ENCODE measurements at places on chromosomes 12 and 14.

DNA sequence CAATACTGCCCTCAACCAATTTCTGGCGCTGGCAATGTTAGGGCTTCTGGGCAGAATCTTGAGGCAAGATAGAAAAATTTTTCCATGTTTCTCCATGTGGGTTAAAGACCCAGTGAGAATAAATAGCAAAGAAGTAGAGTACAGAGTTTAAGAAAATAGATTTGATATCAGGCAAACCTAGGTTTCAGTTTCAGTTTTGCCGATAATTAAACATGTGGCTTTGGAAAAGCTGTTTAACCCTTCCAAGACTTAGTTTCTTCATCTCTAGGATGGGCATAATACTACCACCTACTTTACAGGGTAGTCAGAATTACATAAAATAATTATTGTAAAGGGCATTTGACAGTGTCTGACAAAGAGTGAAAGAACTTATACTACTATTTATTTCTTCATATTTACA is 360.4 kb downstream of the PCNX1 start:
- DNase-seq = no peak

DNA sequence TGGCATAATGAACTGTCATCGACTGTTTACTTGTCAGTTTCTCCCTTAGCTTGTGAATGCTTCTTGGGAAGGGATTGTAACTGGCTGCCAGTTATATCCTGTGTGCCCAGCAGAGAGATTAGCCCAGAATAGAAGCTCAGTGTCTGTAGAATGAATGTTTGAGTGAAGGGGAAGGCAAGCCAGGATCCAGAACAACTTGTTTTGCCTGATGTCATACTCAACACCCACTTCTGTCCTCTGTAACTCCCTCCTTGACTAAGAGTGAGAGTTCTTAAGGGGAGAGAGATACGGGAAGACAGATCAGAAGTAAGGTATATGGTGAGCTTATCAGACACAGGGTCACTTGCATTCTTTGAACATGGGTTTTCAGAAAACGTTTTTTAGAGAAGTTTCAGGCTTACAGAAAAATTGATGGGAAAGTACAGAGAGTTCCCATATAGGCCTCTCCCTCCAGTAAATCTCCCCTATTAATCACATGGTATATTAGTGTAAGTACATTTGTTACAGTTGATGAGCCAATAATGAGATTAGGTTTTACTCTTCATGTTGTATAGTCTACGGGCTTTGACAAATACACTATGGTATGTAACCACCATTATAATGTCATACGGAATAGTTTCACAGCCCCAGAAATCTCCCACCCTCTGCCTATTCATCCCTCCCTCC is 5.6 kb upstream of the SPPL3 start:
- DNase-seq = no peak

- no peak for DNase-seq
These were observed 4.5 kb downstream of the SUOX start for GRCh38 chr12:56001487-56002100.

DNA sequence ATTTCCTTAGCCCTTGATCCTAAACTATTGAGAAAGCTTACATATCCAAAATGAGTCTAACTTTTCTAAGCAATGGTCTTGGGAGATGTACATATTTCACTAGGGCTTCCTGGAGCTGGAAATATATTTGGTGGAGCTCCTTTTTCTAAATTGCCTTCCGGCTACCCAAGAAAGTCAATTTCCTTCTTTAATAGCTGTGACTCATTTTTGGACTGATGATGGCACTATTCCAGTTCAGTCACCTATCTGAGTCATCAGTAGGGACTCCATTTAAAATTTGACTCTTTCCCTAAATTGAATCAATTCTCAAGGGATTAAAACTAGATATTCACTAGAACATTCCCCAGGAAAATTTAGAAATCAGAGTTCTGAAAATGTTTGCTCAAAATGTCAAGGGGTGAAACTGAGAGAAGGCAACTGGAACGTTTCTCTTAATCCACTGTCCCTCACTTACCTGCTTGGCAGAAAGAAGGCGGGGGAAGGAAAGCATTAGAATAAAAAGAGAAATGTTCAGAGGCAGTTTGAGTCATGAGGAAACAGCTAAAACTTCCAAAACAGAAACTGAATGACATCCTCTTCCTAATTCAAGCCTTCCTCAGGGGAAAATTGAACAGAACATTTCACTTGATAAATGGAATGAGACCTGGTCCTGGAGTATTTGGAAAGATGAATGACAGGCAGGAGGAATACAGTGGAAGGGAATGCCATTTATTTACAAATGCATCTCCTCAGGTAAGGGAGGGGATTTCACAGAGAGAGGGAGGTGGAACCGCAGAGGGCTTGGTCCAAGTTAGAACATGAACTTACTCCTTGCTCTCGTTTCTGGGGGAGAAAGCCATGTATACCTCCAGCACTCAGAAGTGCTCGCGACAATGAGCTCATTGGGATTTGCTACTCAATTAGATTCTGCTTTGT is 91.2 kb downstream of the RGS6 start:
- DNase-seq = no peak

DNA sequence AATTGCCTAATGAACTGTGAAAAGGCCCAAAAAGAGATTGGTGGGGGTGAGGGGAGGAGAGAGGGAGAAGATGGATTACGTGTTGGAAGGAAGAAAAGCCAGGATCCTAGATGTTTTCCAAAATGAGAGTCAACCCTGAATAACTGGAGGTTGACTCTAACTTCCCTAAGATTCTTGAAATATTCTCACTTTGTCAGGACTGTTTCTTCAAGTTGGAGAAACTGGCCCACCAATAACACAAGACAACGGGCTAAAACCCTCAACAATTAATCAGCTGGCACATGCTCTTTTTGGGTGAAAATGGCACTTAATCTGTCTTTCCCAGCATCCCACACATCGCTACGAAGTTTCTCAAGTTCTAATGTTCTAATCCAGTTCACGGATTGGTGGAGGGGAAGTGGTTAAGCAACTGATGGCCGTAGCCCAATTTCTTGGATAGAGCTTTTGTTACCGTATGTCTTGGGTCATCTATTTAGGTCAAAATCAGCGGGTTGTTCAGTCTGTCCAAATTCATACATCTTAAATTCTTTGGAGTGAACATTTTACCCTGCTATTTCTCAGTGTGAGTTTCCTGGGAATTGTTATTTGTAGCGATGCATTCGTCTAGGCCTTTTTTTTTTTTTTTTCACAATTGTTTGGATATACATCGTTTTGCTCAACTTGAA is 49.0 kb downstream of the GPHB5 start:
- no peak for DNase-seq

- no peak for DNase-seq
These were observed 10.5 kb downstream of the TM7SF3 start for GRCh38 chr12:27003421-27004381.

DNA sequence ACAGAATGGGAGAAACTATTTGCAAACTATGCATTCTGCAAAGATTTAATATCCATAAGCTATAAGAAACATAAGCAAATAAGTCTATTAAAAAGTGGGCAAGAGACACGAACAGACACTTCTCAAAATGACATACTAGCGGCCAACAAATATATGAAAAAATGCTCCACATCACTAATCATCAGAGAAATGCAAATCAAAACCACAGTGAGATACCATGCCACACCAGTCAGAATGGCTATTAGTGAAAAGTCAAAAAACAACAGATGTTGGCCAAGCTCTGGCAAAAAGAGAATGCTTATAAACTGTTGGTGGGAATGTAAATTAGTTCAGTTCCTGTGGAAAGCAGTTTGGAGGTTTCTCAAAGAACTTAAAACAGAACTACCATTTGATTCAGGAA is 121.3 kb downstream of the KCNMB4 start:
- no peak for DNase-seq

DNA sequence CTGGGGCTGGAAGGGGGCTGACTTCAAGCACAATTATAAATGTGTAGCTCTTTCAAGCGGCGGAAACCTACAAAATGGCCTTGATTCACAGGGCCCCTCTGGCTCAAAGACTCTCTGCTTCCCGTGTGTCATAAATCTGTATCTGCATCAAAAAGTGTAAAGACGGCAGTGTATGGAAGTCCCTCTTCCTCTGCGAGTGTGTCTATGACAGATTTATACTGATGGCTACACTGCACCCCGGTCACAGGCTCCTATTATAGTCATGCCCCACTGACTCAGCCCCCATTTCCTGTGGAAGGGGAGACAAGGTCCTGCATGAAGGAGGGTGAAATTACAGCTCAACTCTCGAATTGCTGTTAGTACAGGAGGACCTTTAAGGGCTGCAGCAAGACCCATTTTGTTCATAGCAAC is 68.6 kb downstream of the HMGA2 start:
- no peak for DNase-seq

DNA sequence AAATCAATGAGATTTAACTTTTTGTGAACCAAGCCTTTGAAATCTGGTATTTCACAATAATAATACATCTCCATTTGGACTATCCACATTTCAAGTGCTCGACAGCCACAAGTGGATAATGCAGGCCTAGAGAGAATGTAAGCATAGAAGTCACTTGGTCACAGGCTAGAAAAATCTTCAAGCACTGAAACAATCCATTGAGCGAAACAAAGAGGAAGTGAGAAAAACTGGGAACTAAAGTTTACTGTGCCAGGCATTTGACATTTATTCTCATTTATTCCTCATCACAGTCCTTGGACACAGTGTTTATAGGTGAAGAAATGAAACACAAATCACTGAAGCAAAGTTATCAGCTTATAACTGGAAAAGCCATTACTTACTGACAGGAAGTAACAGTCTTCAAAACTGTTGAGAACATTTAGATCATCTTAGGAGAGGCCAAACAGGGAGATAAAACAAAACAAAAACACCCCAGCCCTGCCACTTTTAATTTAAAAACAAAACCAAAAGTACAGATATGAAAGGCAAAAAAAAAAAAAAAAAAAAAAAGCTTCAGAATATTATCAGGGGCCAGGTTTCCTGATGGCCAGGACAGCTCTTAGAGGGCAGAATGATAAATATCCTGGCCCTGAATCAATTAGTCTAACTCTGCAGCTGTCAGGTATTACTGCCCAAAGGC is 29.2 kb downstream of the GNS start:
- no peak for DNase-seq

DNA sequence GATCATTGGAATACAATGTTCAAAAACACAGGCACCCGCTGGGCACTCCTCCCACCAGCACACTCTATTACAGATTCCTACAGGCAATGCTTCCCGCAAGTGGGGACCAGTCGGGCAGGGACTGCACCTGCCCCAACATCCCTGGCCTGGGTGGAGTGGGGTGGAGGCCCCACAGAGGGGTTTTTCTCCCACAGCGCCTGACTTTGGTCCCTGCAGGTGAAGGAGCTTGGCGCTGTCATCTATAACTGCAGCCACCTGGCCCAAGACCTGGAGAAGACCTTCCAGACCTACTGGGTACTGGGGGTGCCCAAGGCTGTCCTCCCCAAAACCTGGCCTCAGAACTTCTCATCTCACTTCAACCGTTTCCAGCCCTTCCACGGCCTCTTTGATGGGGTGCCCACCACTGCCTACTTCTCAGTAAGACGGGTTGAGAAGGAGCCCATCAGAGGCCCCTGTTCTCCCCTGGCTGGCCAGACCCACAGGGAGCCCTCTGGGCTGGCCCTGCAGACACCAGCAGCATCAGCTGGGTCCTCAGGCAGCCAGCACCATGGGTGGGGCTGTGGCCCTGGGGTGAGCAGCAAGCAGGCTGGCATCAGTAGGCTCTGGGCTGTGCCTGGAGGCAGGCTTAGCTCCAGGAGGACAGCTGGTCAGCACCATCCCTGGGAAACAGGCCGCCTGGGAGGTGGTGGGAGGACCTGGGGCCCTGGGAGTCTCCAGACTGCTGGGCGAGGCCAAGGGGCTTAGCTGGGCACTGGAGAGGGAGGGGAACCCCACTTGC is 6.0 kb downstream of the PLD4 start:
- DNase-seq = no peak
